SIG-M5 (cell line): ENCODE measurements at places on chromosomes 5 and 9.

- DNase-seq: peak; percentile 57
Measured at GRCh38 chr9:6566409-6567139, 79.0 kb downstream of the GLDC start.

DNA sequence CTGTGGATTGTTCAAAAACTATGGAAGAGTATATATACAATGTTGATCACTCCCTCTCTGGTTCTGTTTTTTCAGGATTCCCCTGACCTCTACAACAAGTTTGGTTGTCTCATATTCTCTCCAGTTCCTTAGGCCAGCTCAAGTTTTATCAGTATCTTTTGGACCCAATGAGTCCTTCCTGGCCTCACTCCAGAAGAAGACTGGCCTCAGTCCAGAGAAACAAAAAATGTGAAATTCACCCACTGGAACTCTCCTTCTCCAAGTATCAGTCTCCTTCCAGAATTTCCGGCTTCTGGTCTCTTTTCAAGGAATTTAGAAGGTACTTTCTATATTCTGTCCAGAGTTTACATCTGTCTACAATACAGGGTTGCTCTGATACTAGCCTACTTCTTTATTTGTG, 537.8 kb upstream of the FTMT start:
- no peak for DNase-seq

GRCh38 chr9:83503866-83504265, 34.3 kb downstream of the FRMD3 start:
- no peak for DNase-seq

DNA sequence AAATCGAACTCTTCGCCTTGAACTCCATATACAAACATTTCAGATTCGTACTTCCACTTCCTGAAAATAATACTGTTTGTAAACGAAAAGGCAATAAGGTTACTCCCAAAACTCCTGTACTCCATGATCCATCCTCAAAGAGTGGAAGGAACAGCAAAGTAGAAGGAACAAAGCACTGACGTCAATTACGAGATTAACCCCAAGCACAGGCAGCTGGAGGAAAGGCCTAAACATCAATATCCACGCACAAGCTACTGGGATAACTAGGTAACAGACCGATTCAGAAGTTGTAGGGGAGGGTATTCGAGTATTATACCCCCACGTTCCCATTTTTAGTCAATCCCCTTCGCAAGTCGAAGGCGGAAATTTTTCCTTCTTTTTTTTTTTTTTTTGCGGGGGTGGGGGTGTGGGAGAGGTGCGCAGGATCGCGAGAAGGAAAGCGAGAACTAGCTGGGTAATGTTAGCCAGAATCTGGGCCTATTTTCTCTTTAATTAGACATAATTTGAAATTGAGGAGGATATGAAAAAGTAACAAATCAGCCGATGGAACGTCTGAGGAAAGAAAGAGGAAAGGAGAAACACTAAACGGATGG, 909 bp downstream of the AFF4 start:
- no peak for DNase-seq

- no peak for DNase-seq
Measured at GRCh38 chr5:179297026-179297425, 48.2 kb downstream of the ADAMTS2 start.

GRCh38 chr5:5497152-5497788, 74.8 kb downstream of the ICE1 start:
- no peak for DNase-seq

DNA sequence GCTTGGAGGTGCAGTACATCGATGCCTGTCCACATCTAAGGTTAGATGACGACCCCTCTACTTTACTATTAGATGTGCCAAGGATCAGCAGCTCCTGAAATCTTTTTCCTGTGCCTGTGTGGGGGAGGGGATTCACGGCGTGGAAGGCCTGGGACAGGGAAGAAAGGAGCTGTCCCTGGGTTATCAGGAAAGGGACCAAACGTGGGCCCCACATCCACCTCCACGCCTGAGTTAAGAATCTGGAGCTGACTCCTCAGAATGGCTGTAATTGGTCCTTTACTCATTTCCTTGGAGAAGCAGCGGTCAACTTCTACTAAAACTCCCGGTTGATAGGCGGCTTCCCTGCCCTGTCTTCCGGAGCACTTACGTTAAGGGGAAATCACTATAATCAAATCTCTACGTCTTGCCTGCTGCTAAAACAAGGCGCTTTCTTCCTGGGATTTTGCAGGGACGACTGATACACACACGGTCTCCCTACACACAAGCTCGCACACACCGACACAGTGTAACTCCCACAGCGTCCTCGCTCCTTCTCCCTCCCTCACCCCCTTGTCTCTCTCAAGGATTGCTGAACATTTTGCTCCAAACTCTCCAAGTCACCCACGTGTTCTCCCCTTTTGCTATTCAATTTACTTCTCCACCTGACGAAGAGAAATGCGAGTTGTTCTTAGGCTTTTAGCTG, 1.4 kb downstream of the PDE4D start:
- no peak for DNase-seq

GRCh38 chr9:86983620-86984259, 36.4 kb upstream of the GAS1 start:
- no peak for DNase-seq

GRCh38 chr9:73079326-73079725, 72.3 kb upstream of the ANXA1 start:
- DNase-seq: no peak

DNA sequence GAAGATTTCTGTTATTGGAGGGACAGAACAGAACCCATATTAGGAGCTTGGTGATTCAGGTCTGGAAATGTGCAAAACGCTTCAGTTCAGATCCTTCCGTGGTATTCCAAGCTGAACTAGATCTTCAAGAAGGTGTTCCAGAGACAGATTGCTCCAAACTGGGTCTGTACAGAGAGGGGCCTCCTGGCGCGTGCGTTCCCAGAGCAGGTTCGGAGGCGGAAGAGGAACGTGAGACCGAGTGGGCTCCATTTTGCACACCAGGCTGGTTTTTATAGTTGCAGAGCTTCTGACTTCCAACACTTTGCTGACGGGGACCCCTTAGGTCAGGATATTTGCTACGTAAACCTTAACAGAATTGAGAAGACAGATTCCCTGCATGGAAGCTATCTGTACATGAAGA, 16.7 kb upstream of the RPL26L1 start:
- DNase-seq: no peak

GRCh38 chr5:175353926-175354325, 90.1 kb downstream of the DRD1 start:
- no peak for DNase-seq

- no peak for DNase-seq
Measured at GRCh38 chr9:98867429-98868168, 60.1 kb downstream of the GALNT12 start.

DNA sequence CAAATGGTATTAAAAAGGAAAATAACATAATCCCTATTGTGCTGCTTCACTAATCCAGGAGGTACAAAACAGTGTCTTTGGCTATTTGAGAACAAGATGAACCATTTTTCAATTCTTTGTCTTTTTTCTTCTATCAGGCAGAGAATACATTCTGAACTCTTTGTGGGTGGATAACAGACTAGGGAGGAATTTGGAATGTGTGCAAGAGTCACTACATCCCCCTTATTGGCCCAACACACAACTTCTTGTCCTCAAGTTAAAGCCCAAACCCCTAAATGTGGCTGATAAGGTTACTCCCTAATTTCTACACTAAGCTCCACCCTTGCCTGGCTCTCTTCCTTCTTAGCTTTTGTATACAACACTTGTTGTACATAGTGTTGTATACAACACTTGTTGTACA, 342.7 kb upstream of the RFX3 start:
- DNase-seq: no peak

DNA sequence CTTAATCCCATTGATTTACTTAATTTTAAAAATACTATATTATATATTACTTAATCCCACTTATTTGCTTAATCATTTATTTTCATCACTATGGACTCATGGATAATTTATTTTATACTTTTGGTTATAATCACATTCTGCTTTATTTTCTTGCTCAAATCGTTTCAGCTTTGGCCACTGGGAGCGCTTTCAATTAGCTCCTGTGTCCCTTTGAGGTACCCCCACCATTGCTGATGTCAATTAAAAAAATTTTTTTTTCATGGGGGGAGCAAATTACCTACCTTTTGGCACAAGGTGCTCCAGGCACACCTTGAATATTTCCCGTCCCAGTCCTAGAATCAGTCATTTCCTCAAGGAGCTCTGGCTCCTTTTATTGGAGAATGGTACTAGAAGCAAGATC, 1.4 kb upstream of the TRIO start:
- no peak for DNase-seq

DNA sequence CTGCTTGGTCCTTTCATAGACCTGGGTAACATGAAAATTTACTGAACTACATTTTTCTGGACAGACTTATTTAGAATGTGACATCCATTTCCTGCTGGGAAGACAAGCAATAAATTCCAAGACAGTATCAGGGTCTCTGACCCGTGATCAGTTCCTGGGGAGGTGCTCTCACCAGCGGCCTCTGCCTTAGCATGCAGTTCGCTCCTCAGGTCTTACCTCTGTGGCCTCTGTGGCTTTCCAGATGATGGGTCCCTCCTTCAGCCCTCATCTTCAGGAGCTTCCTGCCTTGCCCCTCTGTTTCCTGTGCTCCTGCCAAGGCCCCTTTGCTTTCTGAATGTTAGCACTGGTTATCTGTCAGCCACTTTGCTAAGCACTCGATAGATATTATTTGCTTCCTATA, 66.4 kb downstream of the CMYA5 start:
- no peak for DNase-seq

- no peak for DNase-seq
Measured at GRCh38 chr9:114272739-114273431, 50.0 kb upstream of the ORM1 start.

- no peak for DNase-seq
Measured at GRCh38 chr5:51479840-51480239, 96.6 kb downstream of the ISL1 start.

GRCh38 chr5:130937046-130937445, 228.0 kb downstream of the HINT1 start:
- no peak for DNase-seq

GRCh38 chr9:68912561-68912960, 101.4 kb downstream of the PRKACG start:
- no peak for DNase-seq

GRCh38 chr9:94563548-94563947, 8.7 kb downstream of the PCAT7 start:
- no peak for DNase-seq

- DNase-seq: no peak
Measured at GRCh38 chr5:1515921-1516571, 7.7 kb downstream of the LPCAT1 start.

GRCh38 chr5:50365426-50366251, 75.4 kb downstream of the EMB start:
- DNase-seq: no peak

DNA sequence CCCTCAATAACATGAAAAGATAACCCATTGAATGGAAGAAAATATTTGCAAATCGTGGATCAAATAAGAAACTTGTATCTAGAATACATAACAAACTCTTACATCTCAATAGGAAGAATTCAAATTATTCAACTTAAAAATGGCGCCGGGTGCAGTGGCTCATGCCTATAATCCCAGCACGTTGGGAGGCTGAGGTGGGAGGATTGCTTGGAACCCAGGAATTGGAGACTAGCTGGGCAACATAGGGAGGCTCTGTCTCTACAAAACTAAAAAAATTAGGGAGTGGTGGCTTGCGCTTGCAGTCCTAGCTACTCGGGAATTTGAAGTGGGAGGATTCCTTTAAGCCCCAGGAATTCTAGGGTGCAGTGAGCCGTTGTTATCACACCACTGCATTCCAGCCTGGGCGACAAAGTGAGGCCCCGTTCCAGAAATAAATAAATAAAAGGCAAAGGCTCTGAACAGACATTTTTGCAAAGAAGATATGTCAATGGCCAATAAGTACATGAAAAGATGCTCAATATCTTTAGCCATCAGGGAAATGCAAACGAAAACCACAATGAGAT, 21.5 kb upstream of the TBC1D2 start:
- DNase-seq: no peak

GRCh38 chr5:122943050-122943698, 93.4 kb downstream of the PPIC start:
- DNase-seq: no peak

DNA sequence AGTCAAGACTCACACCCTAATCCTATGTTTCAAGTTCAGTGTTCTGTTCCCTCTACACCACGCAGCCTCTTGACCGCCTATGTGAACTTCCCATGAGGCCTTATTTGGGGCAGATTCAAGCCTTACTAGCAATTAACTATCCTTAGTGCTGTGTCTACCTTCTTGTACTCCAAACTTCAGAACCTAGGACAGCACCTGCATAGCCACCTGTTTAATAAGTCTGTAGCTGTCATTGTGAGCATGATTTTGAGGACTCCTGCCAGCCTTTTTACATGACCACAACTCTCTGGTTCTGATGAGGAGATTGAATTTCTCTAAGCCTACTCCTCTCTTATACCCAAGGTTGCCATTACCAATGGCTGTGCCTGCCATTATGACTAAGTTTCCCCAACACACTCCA, 50.8 kb upstream of the PCSK1 start:
- no peak for DNase-seq

- DNase-seq: no peak
Measured at GRCh38 chr5:158464383-158464782, 605.4 kb upstream of the CLINT1 start.
